ENCODE measurements at places on chromosomes 16 and 17.

- no peak for DNase-seq
These were observed 22.7 kb downstream of the USP22 start for GRCh38 chr17:21019976-21020586.

DNA sequence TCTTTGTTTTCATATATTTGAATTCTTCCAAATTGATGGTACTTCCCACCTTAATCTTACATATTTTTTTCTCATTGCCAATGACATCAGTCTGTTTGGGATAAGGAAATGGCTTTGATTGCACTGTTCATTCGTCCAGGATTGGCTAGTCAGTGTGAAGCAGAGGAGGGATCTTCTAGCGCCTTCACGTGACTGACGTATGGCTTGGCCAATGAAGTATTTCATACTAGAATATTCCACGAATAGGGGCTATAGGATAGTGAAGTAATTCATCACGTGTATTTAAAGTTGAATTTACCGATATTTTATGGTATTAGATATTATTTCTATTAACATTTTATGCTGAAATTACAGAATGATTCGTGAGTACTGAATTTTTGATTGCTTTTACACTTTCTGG, 178.7 kb upstream of the ZFHX3 start:
- DNase-seq, result no peak

GRCh38 chr17:44079877-44080821, 9.6 kb downstream of the G6PC3 start:
- no peak for DNase-seq

GRCh38 chr17:7572338-7572587, 7.2 kb upstream of the CD68 start:
- DNase-seq, result no peak

DNA sequence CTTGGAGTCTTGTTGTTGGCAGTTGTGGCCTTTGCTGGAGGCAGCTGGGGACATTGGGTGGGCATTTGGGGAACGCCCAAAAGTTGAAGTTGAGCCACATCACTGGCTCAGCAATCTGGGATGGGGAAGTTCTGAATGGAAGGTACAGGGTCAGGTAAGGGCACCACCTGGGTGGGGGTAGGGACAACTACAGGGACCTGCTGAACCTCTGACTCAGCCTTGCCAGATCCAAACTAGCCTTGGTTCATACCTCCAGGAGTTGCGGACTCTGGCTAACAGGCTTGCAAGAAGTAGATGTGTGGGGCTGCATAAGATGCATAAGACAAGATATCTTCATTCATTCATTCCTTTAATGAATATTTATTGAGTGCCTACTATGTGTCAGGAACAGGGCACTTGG, 16.0 kb downstream of the FMNL1 start:
- no peak for DNase-seq
